ENCODE measurements at places on chromosomes 13 and 19. TPM values are rescaled to one million over a fixed set of nuclear protein-coding genes. Genes with fewer than 3 reads are reported as not detected.
A peak's percentile ranks its signal among the peaks of the same experiment; 100 is the strongest.

GRCh38 chr13:48299591-48299990 is 4.0 kb upstream of the RB1 start:
- no peaks in the 10 kb centered on the region for H3K4me1 ChIP-seq
- H3K27ac ChIP-seq = no peak overlapping the region
- DNase-seq = no peak
- H3K4me3 ChIP-seq = no peak overlapping the region

DNA sequence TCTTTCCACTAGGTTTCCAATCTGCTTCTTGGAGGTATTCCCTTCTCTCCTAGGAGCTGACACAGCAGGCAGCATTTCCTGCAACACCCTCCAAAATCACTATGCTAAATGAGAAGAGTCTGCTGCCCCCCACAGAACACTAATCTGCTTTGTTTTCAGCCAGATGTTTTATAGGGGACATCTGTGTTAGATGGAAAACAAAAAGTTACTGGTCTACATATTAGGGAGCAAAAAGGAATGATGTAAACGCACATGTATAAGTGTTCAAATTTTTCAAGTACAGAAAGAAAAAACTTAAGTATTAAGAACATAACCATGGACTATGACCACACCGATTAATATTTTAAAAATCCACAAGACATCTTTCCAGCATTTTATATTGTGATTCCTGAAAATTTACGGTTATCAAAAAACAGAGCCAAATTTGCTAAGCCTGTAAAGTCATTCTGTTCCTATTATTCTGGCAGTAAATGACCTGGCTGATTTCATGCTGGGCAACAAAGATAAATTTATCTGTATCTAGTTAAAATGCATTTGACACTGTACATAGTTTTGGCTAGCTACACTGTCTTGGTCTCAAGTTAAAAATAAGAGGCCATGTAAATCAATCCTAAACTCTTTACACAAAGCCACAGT is 63.3 kb downstream of the DCLK1 start:
- no peaks in the 10 kb centered on the region for H3K27me3 ChIP-seq
- DNase-seq = no peak
- H3K36me3 ChIP-seq = no peaks in the 10 kb centered on the region
- H3K4me1 ChIP-seq = no peaks in the 10 kb centered on the region
- H3K4me3 ChIP-seq = no peak overlapping the region

GRCh38 chr13:47139519-47139918 is 242.7 kb upstream of the HTR2A start:
- H3K27ac ChIP-seq = no peak overlapping the region
- no peaks in the 10 kb centered on the region for H3K36me3 ChIP-seq
- no peak for DNase-seq
- no peak overlapping the region for H3K4me3 ChIP-seq
- no peaks in the 10 kb centered on the region for H3K4me1 ChIP-seq

- DNase-seq = peak; percentile 7
- peaks cover 40% of the 10 kb centered on the region for H3K4me1 ChIP-seq
- H3K4me3 ChIP-seq = peak overlapping the region; percentile 60
- H3K27me3 ChIP-seq = no peaks in the 10 kb centered on the region
Measured at GRCh38 chr19:2577722-2578335, 101.9 kb downstream of the GADD45B start.

DNA sequence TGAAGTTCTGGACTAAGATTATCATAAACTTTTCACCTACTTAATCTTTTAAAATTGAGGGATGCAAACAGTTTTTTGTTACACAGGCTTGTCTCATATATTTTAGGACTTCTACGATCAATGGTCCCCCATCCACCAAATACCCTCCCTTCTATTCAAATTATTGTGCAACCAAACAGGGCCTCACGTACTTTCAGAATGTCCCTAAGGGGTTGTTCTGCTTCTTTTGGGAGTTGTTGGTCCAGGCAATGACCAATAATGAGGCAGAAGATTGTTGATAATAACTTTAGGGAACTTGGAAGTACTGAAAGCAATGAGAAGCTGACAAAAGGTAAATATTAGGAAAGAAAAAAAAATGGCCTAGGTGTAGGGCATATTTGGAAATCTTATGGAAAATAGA is 2.9 kb downstream of the DNAJC15 start:
- peaks cover 9% of the 10 kb centered on the region for H3K4me1 ChIP-seq
- H3K27ac ChIP-seq = no peak overlapping the region
- DNase-seq = no peak
- H3K36me3 ChIP-seq = no peaks in the 10 kb centered on the region
- no peak overlapping the region for H3K4me3 ChIP-seq

DNA sequence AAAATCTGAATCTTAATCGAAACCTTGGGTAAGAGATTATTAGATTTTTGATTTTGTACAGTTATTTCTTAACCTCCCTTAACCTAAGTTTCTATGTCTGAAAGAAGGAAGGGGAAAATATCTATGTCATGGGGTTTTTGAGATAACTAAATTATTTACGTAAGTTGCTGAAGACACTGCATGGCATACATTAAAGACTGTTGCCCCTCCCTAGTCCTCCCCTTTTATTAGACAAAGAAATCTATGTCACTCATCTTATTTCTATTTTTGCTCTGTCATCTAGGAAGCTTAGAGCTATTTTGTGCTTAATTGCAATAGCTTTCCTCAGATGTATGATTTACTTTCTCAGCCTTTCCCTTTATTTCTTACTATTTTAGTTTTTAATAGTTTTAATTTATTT is 15.0 kb downstream of the COG6 start:
- H3K4me3 ChIP-seq = no peak overlapping the region
- no peak for DNase-seq
- H3K27ac ChIP-seq = no peak overlapping the region
- H3K27me3 ChIP-seq = no peaks in the 10 kb centered on the region
- no peaks in the 10 kb centered on the region for H3K4me1 ChIP-seq
- no peaks in the 10 kb centered on the region for H3K36me3 ChIP-seq

Gene LGI4
- total RNA-seq = 59.3 TPM

Gene POU4F1
- total RNA-seq = not detected

Gene OR10H4
- total RNA-seq = not detected

Gene PGLYRP1
- not detected for total RNA-seq

Gene ZNF264
- total RNA-seq = 183 TPM

Gene DPRX
- total RNA-seq = not detected

All from ascending aorta (tissue), 2 donors.